Activated T-cell treated with anti-CD3 and anti-CD28 coated beads for 48 hours (primary cell): ENCODE measurements at places on chromosomes 12 and 14.

GRCh38 chr12:29889737-29890136 lies 106.0 kb upstream of the TMTC1 start:
- DNase-seq, result no peak

DNA sequence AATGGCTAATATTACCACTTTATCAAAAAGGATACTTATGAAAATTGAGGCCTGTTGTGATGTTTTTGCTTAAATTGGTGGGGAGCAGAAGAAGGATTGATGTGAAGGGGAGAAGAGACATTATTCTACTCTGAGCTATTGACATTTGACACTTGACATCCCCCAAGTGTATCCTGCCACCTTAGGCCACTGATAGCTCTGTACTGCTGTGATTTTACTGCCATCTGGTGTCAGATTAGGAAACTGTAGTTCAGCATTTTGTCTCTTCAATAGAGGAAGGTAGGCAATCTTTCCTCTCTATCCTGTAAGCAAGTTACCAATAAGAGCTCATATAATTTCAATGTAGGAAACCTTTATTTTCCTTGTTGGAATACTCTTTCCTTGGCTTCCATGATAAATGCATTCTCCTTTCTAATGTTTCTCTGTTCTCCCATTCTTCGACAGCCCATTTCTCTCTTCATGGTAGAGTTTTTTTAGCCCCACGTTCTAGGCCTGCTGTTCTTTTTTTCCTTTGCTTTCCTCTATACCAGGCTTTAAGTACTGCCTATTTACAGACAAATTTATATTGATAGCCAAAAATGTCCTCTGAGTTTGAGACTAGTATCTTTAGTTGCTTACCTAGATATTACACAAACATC lies 46.3 kb downstream of the PPHLN1 start:
- DNase-seq, result no peak

- DNase-seq, result no peak
Observed at GRCh38 chr12:88408823-88409222, 171.4 kb downstream of the KITLG start.

DNA sequence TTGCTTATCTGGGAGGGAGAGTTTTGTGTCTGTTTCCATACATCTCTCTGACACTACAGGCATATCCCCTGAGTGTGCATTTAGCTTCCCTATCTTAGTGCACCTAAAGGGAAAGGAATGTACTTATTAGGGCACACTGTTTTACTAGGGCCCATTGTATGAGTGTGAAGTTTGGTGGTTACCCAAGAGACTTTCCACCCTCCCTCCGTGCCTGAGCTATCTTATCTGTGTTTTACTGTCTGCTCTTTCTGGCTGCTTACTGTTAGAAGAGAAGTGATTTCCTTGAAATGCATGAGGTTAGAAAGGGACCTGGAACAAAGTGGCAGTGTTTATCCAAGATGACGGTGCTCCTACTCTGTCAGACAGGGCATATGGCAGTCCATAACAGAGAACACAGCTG lies 8.5 kb upstream of the SVOP start:
- DNase-seq, result no peak

- DNase-seq, result no peak
Observed at GRCh38 chr12:130086797-130087196, 75.5 kb upstream of the FZD10 start.
